Activated CD4-positive, alpha-beta T cell treated with anti-CD3 and anti-CD28 coated beads, Interleukin-2, amount 10 ng/mL, durations not matched to agents 24 days and 14 days (primary cell): ENCODE measurements at places on chromosomes 5 and 9. TPM values are rescaled to one million over a fixed set of nuclear protein-coding genes. Genes with fewer than 3 reads are reported as not detected.

Gene INSL4
- total RNA-seq: not detected in 2 replicates

- no peak overlapping the region for H3K27ac ChIP-seq
- no peaks in the 10 kb centered on the region for H3K27me3 ChIP-seq
- no peak overlapping the region for H3K4me3 ChIP-seq
- no peaks in the 10 kb centered on the region for H3K36me3 ChIP-seq
Measured at GRCh38 chr5:110343616-110344015, 382.9 kb downstream of the TMEM232 start.

DNA sequence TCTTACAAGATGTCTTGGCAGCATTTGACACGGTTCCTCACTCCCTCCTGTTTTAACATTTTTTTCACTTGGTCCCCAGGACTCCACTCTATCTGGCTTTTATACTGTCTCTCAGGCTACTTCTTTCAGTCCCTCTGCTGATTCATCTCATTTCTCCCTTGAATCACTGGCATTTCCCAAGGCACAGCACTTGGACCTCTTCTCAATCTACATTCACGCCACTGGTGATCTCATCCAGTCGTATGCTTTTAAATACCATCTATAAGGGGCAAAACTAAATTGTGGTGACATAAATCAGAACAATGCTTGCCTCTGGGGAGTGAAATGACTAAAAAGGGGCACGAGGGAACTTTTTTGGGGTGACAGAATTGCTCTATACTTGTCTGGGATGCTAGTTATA lies 47.1 kb downstream of the MAPKAP1 start:
- H3K27me3 ChIP-seq: no peaks in the 10 kb centered on the region
- H3K4me3 ChIP-seq: no peak overlapping the region
- peaks cover 8% of the 10 kb centered on the region for H3K4me1 ChIP-seq
- peaks cover 25% of the 10 kb centered on the region for H3K36me3 ChIP-seq
- no peak for DNase-seq
- H3K27ac ChIP-seq: no peak overlapping the region

DNA sequence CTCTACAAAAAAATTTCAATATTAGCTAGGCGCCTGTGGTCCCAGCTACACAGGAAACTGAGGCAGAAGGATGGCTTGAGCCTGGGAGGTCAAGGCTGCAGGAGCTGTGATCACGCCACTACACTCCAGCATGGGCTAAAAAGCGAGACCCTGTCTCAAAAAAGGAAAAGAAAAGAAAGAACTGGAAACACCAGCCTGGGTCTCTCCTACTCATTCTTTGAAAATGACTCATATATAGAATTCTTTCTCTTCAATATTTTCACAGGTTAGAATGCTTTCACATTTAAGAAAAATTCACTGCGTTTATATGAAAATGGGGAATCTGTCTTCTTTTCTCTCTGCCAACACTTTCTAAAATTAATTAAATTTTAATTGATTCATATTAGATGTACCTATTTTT lies 115.6 kb downstream of the TRPM6 start:
- H3K27ac ChIP-seq: peak overlapping the region; percentile 26
- H3K4me1 ChIP-seq: peaks cover 13% of the 10 kb centered on the region
- DNase-seq: no peak
- no peaks in the 10 kb centered on the region for H3K36me3 ChIP-seq

- H3K36me3 ChIP-seq: peaks cover 4% of the 10 kb centered on the region
- H3K4me3 ChIP-seq: no peak overlapping the region
- peaks cover 3% of the 10 kb centered on the region for H3K4me1 ChIP-seq
- no peaks in the 10 kb centered on the region for H3K27me3 ChIP-seq
Measured at GRCh38 chr5:172902497-172903472, 56.4 kb upstream of the RPL26L1 start.
